ENCODE measurements at places on chromosomes 6 and 20. TPM values are rescaled to one million over a fixed set of nuclear protein-coding genes. Genes with fewer than 3 reads are reported as not detected.

GRCh38 chr6:652865-653264, 4.0 kb downstream of the HUS1B start:
- no peak for DNase-seq

The LINC00237 gene
- not detected for total RNA-seq

- DNase-seq, result no peak
These were observed 38.3 kb upstream of the PKIB start for GRCh38 chr6:122571888-122572287.

- DNase-seq, result no peak
These were observed 29.9 kb upstream of the PREP start for GRCh38 chr6:105432797-105433196.

DNA sequence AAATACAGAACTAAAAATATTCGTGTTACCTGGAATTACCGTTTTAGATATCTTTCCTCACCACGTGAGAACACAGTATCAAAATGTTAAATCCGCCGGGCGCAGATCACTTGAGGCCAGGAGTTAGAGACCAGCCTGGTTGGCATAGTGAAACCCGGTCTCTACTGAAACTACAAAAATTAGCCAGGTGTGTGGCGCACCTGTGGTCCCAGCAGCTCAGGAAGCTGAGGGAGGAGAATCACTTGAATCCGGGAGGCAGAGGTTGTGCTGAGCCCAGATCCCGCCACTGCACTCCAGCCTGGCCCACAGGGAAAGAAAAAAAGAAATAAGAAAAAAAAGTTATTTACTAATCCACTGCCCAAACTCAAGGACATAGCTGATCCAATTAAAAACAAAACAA, 4.8 kb upstream of the DDX43 start:
- no peak for DNase-seq

DNA sequence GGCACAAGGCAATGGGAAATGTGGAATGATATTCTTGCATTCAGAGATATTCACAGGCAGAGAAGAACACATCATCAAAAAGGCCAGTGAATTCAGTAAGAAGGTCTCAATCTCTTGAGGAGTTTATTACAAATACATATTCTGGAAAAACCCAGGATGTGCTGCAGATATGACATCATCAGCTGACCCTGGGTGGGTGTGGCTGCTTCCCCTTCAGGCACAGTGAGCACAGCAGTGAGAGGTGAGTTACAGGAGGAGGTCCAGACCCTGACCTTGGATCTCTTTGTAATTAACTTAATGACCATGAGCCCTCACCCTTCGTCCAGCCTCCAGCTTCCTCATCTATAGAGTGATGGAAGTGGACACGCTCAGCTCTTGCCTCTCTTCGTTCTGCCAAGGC, 147.5 kb upstream of the SYNDIG1 start:
- DNase-seq, result no peak

DNA sequence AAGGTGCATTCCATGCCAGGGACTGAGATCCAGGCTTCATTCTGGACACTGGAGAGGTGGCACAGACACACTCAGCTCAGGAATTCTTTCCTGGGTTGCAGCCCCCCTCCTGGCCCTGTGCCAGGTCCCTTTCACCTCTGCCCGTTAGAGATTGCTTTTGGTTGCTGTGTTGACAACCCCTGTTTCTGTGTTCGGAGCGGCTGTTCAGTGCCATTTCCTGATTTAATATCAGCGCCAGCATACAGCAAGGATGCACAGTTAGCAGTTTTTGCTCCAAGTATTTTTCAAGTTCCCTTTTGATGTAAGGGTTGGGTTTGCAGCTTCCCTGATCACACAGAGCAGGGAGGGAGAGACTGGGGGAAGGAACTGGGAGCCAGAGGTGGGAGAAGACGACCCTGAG, 8.5 kb upstream of the MAFB start:
- no peak for DNase-seq

DNA sequence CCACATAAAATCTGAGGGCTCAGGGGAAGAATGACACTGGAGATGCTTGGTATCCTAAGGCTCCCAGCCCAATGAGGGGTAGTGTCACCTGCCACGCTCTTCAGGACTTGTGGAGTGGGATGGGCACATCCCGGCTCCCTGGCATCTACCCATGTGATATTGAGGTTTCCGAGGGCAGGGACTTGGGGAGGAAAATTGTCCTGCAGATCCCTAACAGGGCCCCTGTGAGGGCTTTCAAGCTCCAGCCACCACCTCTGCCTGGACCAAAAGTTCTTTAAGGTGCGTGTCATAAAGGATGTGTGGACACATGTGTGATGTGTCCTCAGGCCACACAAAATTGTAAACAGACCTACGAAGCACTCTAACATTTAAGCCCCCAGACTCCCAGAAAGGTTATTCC, 2.5 kb downstream of the SCML4 start:
- no peak for DNase-seq

DNA sequence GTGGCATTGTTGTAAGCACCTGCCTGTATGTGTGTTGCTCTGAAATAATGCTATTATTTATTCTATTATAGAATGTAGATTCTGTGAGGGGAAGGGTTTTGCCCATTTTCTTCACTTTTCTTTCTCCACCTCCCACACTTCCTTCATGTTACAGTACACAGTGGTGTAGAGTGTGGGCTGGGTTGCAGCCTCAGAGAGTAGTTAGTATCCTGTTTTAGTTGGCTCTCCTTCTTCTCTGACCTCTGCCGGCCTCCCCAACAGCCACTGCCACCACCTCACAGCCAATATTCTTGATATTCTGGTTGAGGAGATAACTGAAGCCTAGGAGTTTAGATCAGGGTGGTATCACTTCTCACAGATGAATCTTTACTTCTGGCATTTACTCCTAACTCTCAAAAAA, 143.4 kb downstream of the BCKDHB start:
- no peak for DNase-seq

DNA sequence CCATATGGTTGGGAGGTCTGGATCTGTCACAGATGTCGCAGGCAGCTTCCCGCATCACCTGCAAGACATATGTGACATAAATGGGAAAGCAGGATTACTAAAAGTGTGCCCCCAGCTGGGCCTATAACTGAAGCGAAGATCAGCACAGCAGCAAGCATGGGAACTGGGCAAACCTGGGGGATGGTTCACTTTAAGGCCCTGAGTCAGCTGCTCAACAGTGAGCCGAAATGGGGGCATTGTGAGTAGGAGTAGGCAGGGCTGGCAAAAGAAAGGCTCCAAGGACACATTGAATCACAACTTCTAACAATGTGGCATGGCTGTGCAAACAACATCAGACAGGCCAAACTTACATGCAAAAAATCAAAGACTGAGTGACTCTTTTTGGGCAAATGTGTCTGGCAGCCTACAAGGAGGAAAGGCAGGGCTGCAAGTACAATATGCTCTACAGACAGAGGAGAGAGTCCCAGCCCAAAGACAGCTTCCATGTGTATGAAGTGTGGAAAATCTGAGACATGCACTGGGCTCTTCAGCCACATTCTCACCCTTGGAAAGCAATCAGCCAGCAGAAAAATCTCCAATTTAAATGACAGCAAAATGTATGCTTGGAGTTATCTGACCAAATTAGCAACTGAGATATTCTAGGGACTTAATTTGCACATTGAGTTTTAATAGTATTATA, 531.0 kb upstream of the MMS22L start:
- no peak for DNase-seq

- no peak for DNase-seq
These were observed 189.1 kb downstream of the TBX18 start for GRCh38 chr6:84575264-84575663.

GRCh38 chr6:118565311-118565960, 17.3 kb downstream of the PLN start:
- DNase-seq, result no peak

The TFAP2C gene
- 10.3 TPM for total RNA-seq

DNA sequence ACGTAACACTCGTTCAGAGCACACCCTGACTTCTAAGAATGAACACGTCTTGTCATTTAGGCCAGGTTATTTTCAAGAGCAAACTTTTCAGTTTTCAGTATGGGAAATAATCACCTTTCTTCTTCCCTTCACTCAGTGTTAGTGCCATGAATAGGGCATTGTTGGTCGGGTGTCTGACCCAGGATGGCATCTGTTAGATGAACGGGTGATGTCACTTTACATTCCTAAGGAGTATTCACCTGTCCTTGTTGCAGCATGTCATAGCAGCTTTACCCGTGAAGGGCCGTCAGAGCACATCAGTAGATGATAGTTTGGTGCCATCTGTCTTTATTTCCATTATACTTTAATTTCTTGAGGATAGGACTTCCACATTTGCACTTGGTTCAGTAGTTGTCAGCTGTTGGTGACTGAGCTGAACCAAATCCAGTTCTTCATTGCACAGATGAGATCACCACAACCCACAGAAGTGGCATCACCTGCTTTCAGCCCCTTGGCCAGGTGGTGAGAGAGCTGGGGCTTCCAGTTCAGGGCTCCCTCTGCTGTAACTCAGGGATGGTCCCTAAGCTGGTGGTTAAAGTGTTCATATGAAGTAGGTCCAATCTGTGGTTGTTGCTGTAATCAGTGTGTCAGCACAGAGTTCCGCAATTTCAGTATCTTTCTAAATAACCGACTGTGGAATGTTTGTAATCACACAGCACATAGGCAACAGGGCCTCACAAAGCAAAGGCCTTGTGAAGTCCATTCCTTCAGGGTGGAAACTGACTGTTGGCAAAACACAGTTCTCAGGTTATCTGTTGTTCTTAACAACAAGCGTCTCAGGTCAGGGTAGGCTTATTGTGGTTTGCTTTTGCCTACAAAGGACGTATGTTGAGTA, 68.2 kb downstream of the FAM120B start:
- DNase-seq, result no peak

The AIG1 gene
- total RNA-seq, result 31.0 TPM

DNA sequence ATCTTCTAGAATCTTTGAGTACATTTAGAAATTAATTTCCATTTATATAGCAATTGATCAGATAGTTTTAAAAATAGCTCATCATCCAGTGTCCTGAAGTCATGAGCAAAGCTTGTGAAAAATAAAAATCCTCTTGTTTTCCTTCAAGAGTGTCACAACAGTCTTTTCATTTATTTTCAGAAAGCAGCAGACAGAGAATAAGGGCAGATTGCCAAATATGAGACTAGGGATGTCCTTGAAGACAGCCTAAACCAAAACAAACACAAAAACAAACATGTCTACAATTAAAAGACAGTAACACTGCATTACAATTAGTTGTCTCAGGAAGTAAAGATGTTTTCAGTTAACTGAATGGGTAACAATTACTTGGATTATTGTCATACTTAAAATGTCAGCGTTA, 682.8 kb downstream of the TFAP2A start:
- DNase-seq, result no peak

DNA sequence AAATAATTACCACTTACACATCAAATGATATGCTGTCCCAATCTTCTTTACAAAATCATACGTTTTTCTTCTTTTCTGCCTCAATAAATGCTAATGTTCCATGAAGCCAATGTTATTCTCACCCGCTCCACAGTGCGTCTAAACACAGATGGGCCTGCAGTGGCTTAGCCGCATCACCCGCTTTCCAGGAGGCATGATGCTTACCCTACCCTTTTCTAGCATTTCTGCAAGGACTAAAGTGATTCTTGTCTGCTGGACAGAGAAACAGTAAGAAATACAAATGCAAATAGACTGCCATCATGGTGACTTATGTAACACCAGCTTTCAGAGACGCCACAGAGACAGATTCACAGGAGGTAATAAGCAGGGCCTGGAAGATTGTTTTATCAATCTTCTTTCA, 104.4 kb downstream of the RNASET2 start:
- DNase-seq, result no peak

DNA sequence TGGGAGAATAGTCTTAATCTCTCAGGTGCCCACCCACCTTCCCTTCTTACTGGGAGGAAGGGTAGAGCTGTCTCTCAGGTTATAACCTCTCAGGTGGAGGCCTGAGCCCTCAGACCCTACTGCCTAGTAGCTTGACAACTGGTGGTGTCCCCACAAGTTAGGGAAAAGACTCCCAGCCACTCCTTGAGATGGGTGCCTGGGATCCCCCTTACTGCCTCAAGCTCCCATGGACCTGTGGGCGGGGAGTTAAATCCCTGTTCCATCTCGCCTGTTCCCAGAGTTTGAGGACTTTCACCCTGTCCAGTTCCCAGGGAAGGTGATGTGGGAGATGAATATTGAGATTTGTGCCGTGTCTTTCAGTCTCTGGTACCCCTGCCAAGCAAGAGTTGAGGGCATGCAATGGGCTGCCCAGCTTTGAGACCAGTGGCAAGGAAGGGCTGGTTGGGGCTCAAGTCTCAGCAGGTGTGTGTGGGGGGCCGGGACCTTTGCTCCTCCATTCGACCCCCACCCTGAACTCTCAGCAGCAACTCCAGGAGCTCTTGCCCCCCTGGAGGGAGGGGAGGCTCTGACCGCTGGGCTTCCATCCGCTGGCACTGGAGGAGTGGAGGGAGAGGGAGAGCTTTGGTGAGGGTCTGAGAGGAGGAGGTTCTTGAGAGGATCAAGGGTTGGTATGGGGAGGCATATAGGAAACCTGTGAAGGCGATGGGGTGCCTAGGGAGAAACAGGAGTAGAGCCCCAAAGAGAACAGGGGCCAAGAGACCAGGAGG, 1.1 kb upstream of the PBX2 start:
- no peak for DNase-seq

DNA sequence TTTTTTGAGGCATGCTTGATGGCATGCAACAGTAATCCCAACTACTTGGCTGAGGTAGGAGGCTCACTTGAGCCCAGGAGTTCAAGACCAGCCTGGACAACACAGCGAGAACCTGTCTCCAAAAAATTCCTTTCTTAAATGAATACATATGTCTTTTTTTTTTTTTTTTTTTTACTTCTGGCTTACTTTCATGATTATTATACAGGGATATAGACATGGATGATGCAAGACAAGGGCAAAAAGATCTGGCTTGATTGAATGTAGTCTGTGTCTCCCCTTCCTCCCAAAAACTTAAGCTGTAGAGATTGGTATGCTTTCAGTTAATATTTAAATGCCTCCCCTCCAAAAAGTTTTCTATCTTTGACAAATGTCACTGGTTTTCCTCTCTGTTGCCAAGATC, 7.6 kb downstream of the SNX3 start:
- DNase-seq, result no peak

DNA sequence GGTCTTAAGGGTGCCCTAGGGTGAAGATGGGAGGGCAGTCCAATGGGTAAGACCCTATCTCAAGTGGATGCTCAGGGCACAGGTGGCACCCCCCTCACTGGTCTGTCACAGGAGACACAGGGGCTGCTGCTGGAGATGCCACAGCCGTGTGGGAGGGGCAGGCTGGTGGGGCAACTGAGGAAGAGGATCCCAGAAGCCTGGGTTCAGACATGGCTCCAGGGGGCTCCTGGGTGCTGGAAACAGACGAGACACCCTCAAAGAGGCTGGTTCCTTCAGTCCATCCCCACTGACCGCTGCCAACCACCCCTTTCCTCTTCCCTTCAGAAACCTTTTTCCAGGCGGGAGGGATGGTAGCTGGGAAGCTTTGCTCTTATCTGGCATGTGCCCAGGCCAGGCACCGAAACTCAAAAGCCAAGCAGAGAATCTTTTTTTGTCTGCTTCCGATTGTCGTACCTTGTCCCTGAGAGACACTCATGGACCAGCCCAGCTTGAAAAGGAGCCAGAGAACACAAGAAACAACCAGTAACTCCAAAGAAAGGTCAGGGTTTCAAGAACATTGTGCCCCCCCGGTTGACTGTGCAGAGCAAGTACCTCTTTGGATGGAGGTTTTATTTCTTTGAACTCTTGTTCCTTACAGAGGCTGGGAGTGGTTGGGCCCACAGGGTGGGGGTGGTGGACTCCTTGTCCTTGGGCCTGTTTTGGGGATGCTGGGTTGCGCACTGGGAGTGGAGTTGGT, 28.5 kb upstream of the EMILIN3 start:
- DNase-seq, result no peak

GRCh38 chr6:6796818-6797217, 208.3 kb downstream of the LY86 start:
- DNase-seq, result no peak

- no peak for DNase-seq
These were observed 34.2 kb upstream of the MDGA1 start for GRCh38 chr6:37731888-37732287.

The FHL5 gene
- 4.5 TPM for total RNA-seq
